Stimulated activated CD8-positive, alpha-beta memory T cell treated with anti-CD3 and anti-CD28 coated beads, Interleukin-4, amount 100 ng/mL, for 1 hour (primary cell): ENCODE measurements at places on chromosomes 11 and 22.

- DNase-seq = no peak
Measured at GRCh38 chr11:34564807-34565241, 51.2 kb upstream of the ELF5 start.

DNA sequence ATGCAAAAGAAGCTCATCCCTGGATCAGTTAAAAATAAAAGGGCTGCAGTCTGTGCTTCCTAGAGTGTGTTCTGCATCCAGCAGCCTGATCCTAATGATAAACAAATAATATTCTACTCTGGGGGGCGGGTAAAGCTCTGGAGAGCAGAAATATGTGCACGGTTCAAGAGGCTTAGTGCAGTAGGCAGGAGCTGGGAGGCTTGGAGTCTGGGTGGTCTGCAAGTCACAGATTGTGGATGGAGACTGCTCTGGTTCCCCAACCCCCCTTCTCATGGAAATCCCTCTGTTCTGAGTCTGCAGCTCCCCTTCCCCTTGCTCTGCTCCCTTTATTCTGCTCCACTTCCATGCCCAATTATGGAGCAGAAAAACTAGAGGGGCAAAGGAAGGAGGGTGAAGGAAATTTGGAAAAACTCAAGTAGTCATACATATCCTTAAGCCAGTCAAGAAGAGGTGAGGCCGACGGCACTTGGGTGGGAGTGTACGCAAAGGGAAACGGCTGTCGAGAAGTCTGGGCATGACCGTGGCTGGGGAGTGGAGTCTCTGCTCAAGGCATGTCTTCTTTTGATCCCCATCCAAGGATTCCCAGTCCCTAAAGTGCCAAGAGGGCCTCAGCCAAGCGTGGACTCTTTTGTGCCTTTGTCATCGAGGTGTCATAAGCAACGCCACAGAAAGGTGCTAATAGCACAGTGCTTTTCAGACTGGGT lies 16.3 kb upstream of the CLMP start:
- no peak for DNase-seq

DNA sequence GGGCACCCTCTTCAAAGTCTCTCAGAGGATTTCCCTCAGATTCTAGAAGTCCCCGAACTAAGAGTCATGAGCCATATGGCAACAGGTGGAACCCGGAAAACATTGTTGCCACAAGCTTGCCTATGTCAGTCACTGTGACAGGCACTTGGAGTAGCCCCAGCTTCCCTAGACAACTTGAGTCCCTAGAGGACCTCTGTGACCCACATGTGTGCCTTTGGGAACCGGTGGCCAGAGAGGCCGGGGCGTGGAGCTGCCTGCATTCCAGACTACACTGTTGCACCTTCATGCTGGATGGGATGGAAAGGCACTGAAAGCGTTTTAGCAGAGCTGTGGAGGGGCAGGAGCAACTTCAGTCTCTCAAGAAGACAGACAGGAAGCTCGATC lies 12.1 kb downstream of the SLC37A2 start:
- no peak for DNase-seq

DNA sequence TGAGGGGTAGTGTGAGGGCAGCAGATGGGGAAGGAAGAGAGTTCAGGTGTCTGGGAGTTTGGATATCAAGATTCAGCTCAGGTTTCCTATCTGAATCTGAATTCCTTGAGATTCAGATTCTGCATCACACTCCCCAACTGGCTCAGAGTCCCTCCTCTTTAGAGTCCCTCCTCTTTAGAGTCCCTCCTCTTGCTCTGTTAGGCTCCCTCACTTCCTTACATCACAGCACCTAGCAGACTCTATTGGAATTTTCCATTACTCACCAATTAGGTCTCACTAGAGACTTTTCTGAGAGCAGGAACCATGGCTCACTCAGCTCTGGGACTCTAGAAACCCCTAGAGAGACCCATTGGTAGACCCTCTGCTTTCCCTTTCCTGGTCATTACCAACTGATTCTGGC lies 303.4 kb upstream of the SYN3 start:
- no peak for DNase-seq

GRCh38 chr22:29747832-29748231 lies 19.0 kb downstream of the ZMAT5 start:
- DNase-seq = no peak

DNA sequence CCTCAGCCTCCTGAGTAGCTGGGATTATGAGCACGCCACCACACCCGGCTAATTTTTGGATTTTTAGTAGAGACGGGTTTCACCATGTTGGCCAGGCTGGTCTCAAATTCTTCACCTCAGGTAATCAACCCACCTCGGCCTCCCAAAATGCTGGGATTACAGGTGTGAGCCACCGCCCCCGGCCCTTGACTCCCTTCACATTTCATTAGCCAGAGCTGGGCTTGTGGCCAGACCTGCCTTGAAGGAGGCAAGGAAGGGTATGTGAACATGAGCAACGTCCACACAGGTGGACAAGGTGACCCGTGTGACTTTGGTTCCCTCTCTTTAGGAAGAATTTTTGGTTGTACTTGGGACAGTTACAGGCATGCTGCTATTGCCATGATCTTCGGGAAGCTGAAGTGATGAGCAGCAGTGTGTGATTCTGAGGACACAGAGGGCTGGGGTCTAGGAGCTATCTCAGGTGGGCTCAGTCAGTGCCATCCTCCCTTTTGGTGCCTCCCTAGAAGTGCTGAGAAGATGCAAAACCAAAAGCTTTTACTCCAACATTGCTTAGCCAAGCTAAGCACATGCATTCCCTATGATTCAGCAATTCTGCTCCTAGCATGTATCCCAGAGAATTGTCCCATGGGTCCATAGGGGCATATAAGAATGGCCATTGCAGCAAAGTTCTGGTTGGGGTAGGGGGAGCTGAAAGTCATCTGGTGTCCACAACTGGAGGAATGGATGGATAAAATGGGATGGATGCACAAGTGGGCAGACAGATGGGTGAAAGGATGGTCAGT lies 6.1 kb downstream of the AP5B1 start:
- no peak for DNase-seq

GRCh38 chr22:26470807-26471206 lies 12.8 kb downstream of the HPS4 start:
- DNase-seq = no peak

GRCh38 chr11:22221143-22221542 lies 28.3 kb downstream of the ANO5 start:
- DNase-seq = no peak

GRCh38 chr11:9777525-9777924 lies 113.6 kb downstream of the SWAP70 start:
- DNase-seq = no peak

DNA sequence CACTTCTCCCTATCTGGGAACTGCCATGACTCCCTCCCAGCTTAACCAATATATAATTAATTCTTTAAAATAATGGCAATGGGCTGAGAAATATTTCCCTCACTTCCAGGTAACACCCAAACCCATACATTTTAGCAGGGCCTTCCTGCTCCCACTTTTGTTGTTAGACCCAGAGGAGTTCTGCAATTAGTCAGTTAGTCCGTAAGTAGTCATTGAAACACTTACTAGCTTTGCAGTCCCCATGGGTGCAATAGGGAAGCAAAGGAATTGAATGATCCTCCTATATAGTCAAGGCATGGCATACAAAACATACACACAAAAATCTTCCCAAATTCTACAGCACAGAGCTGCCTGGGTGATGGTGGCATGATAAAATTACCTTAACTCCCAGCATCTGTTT lies 254.0 kb upstream of the TBCEL start:
- DNase-seq = no peak

- no peak for DNase-seq
Measured at GRCh38 chr11:20631519-20632168, 32.2 kb downstream of the SLC6A5 start.

DNA sequence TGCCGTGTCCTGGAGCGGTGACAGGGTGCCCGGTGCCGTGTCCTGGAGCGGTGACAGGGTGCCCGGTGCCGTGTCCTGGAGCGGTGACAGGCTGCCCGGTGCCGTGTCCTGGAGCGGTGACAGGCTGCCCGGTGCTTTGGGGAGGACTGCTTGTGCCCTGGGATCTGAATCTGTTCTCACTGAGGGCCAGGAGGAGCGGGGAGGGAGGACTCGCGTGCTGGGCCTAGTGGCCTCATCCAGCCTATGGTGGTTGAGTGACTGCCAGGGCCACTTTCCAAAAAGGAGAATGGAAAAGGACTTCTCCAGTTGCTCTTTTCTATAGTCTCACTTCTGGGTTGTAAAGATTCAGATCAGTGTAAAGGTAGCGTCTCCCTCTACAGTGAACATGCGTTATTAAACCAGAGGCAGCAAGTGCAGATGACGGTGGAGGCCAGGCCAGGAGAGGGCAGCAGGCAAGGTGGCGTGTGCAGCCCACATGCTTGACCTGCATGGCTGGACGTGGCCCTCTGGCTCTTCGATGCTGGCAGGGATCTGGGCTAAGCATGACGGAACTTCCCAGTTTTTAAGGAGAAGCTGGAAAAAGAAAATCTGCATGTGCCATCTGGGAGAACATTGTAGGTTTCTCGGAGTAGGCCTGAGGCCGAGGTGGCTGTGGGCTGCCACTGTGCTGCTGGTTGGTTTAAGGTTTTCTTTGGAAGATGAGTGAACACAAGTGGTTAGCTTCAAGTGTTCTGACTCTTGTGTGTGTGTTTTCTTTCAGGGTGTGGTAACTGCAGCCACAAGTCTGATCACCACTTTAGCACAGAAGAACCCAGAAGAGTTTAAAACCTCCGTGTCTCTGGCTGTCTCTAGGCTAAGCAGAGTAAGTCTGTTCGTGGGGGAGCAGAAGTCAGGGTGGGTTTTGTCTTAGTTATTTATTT lies 55.0 kb downstream of the AP2A2 start:
- no peak for DNase-seq

DNA sequence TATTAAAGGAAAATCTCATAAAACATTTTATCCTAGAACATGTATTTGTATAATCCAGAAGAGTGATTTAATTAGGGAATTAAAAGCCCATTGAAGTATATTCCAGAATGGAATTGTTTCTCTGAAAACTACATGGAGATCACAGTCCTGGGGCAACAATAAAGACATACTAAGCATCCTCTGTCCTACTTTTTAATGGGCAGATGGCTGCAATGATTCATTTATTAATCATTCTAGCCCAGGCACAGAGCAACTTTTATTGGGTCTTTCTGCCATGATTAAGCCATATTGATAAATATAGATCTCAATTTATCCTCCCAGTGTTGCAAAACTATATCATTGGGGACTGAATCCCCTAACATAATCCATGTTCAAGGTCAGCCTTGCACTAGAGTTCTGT lies 22.0 kb downstream of the FAM181B start:
- DNase-seq = no peak

DNA sequence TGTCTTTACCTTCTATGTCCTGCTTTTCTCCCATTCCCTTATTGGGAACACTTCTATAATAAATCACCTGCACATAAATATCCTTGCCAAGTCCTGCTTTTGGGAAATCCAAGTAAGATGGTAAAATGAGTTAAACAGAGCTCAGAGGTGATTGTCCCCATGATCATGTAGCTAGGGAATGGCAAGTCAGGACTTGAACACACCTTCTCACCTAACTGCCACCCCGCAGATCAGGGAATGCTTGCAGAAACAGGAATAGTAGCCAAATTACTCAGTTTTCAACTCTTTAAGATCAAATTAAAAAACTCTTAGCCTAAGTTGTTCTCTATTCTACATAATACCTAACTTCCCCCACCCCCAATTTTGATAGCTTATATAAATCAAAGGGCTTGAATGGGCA lies 16.0 kb downstream of the OOSP3 start:
- DNase-seq = no peak

GRCh38 chr11:12478743-12479142 lies 101.4 kb downstream of the PARVA start:
- no peak for DNase-seq

GRCh38 chr11:57778318-57779037 lies 16.9 kb downstream of the CTNND1 start:
- no peak for DNase-seq

GRCh38 chr11:57964660-57965059 lies 59.0 kb upstream of the OR9Q1 start:
- no peak for DNase-seq

DNA sequence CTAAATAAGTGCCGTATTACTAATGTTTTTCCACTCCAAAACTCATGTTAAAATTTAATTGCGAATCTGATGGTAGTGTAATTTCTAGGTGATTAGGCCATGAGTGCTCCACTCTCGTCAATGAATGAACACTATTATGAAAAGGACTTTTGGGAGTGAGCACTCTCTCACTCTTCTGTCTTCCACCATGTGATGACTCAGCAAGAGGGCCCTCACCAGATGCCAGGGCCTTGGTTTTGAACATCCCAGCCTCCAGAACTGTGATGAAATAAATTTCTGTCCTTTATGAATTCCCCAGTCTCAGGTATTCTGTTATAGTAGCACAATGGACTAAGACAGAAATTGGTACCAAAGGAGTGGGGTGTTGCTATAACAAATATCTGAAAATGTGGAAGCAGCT lies 8.1 kb downstream of the JRKL start:
- DNase-seq = no peak

GRCh38 chr22:19878461-19879245 lies 24.0 kb upstream of the GNB1L start:
- DNase-seq = no peak

DNA sequence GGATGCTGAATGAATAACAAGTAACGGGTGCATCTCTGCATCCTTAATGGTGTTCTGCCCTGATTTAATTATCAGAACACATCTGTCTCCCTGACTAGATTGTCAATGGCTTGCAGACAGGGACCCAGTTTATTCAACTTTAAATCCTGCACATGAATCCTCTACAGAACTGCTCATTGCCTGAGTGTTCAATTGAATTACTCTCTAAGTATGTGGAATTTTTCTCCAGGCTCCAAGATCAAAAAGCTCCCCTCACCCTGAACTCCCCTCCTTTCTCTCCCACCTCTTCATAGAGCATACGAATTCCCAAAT lies 11.8 kb downstream of the MB start:
- no peak for DNase-seq

GRCh38 chr22:28034760-28035401 lies 115.8 kb upstream of the PITPNB start:
- DNase-seq = no peak

DNA sequence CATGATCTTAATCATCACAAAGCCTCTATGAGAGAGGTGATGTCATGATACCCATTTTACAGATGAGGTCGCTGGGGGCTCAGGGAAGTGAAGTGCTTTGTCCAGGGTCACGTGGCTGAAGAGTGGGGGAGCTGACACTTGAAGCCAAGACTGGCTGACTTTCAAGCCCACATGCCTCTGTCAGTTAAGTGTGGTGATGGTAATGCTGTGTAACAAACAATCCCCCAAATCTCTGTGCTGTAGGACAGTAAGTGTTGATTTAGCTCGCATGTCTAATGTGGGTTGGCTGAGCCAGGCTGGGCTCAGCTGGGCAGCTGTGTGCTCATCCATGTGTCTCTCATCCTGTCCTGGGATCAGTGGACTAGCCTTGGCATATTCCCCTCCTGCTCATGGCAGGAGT lies 87.1 kb upstream of the GRK3 start:
- DNase-seq = no peak

DNA sequence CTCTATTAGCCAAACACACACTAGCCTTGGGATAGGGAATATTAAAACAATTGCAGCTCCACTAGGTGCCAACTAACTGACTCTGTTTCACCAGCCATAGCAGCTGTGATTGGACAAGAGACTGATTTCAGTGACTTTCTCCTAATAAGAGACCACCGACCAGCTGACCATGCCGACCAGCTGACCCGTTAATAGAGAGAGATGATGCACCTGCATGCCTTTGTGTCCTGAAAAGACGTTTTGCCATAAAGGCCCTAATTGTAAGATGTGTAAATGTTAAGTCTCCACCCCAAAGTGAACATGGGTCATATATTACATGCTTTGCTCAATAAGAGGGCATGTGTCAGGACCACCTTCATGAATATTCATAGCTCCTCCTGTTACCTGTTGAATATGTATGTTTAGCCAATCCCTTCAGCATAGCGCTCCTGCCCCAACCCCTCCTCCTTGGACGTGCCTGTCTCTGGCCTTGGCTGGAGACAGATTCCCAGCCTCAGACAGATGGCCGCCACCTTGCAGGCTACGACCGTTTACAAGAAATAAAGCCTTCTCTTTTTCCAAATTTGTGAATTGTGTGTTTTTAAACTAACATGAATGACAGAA lies 1.3 kb upstream of the NADSYN1 start:
- no peak for DNase-seq
